ENCODE measurements at places on chromosomes 7 and 10. TPM values are rescaled to one million over a fixed set of nuclear protein-coding genes. Genes with fewer than 3 reads are reported as not detected.

DNA sequence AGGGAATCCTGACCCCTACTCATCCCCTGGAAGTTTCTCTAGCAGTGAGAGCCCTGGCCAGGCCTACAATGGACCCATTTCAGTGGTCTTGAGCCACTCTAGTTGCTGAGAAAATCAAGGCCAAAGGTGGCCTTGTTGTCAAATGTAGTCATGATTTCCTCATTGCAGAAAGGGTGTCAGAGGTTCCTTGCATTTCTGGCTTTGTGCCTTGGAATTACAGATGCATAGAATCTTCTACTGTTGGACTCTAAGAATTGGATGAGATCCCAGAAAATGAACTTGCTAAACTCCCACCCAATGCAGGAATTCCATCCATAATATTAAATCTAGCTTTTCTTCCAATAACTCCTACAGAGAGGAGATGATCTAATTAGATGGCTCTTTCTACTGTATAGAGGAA, 12.2 kb downstream of the CPA2 start:
- no peak for DNase-seq

- no peak for DNase-seq
These were observed 73.4 kb upstream of the CARD11 start for GRCh38 chr7:3117081-3117480.

The AKR1C4 gene
- total RNA-seq, result not detected

DNA sequence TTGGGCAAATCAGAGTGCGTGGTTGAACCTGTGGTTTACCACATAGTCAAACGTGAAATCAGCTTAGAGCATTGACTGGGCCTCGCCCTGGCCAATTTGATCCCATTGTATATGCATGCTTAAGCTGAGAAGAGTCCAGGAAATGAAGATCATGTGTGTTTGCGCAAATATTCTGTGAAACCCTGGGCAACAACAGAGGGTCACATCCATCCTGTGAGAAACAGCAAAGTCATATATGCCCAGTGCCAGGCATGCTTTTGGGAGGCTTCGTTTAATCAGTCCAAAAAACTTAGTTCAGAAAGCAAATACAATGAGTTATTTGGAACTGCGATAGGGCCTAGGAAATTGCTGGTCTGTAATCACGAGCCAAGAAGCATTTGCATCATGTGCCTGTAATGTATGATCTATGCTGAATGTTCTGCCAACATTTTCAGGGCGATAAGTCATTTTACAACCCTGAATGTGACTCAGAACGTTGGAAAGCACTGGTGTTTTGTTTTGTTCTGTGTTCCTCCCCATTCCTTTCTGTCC, 412.1 kb upstream of the CELF2 start:
- DNase-seq, result no peak

The FXYD4 gene
- not detected for total RNA-seq

All from cardiac septum (tissue), 1 donor.